CD8-positive, alpha-beta T cell (primary cell): ENCODE measurements at places on chromosomes 16 and 17. TPM values are rescaled to one million over a fixed set of nuclear protein-coding genes. Genes with fewer than 3 reads are reported as not detected.

- DNase-seq: no peak
Measured at GRCh38 chr16:31243734-31244670, 15.8 kb upstream of the ITGAM start.

- DNase-seq: no peak
Measured at GRCh38 chr16:50267151-50267631, 840 bp downstream of the ADCY7 start.

- no peak for DNase-seq
Measured at GRCh38 chr16:83586036-83586435, 221.7 kb upstream of the HSBP1 start.

- no peak for DNase-seq
Measured at GRCh38 chr17:46972346-46972745, 6.7 kb downstream of the RPRML start.

- no peak for DNase-seq
Measured at GRCh38 chr16:81686391-81687130, 92.5 kb upstream of the PLCG2 start.

DNA sequence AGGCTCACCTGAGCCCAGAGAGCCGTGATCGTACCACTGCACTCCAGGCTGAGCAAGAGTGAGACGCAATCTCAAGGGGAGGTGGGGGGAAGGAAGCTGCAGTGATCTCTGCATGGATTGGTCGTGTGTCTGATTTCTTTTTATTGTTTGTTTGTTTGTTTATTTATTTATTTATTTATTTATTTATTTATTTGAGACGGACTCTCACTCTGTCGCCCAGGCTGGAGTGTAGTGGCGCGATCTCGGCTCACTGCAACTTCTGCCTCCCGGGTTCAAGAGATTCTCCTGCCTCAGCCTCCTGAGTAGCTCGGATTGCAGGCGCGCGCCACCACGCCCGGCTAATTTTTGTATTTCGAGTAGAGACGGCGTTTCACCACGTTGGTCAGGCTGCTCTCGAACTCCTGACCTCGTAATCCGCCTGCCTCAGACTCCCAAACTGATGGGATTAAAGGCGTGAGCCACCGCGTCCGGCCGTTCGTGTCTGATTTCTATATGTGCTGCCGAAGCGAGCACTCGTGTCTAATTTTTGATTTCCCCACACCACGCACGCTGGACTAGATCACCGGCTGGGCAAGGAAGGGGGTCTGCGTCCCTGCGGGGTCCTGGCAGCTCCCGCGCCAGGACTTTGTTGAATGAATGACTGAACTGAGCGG lies 448 bp upstream of the TNFRSF12A start:
- no peak for DNase-seq

- DNase-seq: no peak
Measured at GRCh38 chr16:79318143-79318899, 282.2 kb downstream of the MAF start.

- DNase-seq: no peak
Measured at GRCh38 chr17:64259922-64260321, 3.1 kb downstream of the TEX2 start.

GRCh38 chr16:9429646-9430330 lies 338.3 kb downstream of the HAPSTR1 start:
- DNase-seq: no peak

DNA sequence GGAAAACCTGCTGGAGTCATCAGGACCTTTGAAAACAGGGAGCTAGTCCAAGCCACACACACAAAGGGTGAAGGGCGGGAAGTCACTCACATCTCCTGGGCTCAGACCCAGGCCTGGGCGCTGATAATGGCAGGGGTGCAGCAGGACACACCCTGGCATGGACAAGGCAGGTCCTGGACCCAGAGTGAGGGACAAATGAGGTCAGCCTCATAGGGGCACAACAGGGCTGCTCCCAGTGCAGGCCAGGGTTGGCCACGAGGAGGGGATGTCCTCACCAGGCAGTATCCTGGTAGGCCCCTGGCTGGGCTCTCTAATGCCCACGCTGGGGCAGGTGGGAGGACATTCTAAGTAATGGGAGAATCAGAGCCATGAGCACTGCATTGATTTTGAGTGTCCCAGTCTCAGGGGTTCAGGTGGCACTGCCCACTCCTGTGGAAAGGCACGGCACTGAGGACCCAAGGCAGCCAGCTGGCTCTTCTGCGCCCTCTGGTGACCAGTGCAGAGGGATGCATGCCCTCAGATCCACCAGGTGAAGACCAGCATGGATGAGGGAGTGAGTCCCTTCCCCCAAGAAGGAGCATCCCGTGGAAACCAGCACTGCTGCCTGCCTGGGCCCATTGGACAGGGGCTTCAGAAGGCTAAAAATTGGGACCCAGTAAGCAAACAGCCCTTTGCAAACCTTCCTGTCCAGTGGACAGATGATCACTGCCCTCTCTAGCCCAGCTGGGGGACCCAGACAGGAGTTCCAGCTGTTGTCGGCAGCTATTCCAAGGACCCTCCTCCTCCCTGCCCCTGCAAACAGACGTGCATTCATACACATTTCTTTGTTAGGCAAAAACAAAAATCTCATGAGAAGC lies 23.4 kb upstream of the SREBF1 start:
- DNase-seq: peak; percentile 71

DNA sequence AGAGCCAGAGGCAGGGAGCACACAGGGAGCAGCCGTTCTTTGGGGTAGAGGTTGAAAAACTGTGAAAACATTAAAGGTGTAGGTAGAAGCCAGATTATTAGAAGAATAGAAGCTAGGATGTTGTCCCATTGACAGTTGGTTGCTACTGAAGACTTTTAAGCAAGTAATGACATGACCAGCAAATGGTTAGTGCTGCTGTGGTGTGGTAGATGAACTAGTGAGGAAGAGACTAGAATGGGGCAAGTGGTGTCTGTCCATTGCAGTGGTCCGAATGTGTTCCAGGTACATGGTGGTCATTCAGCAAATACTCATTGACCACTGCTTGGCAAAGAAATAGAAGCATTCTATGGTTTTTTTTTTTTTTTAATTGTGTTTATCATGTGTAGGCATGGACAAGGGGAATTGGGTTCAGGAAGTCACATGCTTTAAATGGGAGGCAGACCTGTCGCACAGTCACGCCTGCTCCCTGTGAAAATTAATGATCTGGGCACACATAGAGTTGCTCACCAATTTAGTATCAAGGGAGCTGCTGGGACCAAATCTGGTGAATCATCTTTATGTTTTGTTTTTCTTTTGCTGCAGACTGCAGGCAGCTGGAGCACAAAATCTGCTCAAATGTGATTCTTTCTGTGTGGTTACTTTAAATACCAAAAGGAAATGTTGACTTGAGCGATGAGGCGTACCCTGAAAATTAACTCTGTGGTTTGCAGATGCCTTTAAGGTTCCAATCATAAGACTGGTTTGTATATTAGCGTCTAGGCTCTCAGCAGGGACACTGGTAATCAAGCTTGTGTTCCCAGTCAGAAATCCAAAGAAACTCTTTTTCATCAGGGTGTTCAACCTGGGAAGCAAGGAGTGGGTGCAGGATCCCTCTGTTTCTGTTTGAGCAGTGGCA lies 30.7 kb downstream of the YPEL2 start:
- peak; percentile 24 for DNase-seq

- DNase-seq: no peak
Measured at GRCh38 chr16:74720579-74720978, 19.9 kb upstream of the MLKL start.

DNA sequence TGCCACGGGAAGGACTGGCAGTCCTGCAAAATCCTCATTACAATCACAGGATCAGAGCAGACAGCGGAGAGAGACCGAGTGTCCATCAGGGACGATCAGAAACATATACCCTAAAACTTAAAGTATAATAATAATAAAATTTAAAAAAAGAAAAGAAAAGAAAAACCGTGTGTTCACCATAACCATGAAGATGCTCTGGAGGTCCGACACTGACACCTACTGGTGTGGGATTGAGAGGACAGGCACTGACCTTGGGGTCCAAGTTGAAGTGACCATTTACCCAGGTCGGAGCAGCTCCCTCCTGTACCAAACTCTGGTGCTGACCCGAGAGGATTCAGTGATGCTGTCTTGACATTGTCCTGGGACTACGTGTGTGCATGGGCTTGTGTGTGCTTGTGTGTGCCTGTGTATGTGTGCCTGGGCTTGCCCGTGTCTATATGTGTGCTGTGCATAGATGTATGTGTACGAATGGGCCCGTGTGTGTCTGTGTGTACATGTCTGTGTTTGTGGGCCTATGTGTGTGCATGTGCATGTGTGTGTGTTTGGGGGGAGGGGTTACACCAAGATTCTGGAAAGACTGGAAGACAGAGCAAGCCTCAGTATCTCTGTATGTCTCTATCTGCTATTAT lies 10.0 kb upstream of the CD300LD start:
- peak; percentile 17 for DNase-seq

GRCh38 chr16:65771707-65772106 lies 594.8 kb upstream of the CDH5 start:
- DNase-seq: no peak

DNA sequence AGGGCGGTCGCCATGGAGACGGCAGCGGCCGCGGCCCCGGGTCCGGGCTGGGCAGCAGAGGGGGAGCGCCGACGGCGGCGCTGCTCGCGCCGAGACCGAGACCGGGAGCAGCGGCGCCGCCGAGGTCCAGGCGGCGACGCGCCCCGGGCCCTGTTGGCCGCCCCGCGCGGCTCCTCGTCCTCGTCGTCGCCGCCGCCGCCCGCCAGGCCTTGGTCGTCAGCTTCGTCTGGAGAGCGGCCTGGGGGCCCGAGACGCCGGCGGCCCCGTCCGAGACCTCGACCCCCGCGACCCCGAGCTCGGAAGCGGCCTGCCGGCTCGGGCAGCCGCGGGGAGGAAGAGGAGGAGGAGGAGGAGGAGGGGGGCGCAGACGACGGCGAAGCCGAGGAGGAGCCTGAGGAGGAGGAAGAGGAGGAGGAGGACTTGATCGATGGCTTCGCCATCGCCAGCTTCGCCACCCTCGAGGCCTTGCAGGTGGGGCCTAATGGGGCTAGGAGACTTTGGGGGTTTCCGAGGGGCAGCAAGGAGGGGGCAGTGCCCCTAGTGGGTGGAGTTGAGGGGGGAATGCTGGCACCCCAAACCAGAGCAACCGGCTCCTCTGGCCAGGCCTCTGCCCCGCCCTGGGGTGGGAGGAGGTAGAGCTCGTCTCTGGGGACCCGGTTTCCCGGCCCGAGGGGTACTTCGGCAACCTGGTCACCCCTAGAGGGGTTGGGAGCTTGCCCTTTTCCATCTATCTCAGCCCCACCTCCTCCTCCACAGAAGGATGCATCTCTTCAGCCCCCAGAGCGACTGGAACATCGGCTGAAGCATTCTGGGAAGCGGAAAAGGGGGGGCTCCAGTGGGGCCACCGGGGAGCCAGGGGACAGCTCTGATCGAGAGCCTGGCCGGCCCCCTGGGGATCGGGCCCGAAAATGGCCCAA lies 1.5 kb downstream of the FBRS start:
- peak; percentile 87 for DNase-seq

DNA sequence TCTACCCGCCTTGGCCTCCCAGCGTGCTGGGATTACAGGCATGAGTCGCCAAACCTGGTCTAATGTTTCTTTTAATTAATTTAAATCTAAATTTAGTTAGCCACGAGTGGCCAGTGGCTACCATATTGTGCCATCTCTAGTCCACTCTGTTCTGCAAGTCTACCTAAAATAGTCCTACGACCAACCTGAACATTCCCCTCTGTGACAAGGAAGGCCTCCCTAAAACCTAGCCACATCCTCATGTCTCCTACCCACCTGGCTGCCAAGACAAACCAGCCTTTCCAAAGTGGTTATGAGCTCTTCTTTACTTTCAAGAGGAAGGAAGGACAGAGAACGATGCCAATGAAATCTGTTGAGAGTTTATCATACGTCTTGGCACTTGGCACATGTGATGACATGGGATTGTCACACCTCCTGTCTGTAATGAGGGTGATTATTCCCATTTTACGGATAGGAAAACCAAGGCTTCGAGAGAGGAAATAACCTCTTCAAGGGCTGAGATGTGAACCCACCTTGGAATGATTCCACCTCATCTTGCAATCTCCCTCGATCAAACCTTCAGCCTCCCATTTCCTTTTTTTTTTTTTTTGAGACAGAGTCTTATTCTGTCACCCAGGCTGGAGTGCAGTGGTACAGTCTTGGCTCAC lies 19.7 kb downstream of the MYH11 start:
- DNase-seq: no peak

DNA sequence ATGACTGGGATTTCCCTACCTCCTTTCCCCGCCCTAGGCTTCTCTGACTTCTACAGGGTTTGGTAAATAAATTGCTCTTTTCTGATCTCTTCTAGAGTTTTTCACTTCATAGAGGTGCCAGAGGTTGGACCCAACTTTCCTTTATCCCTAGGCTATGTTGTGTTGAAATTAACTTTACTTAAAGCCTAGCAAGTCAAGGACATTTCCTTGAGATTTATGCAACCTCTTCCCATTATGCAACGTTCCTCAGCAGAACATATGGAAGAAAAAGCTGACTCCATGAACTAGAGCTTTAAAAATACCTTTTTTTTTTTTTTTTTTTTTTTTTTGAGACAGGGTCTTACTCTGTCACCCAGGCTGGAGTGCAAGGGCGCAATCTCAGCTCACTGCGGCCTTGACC lies 15.5 kb downstream of the MPO start:
- no peak for DNase-seq

The SLC5A10 gene
- not detected for total RNA-seq

The KRTAP4-3 gene
- not detected for total RNA-seq

The EFNB3 gene
- total RNA-seq: not detected

The FMNL1 gene
- total RNA-seq: 527 TPM

The RPRML gene
- not detected for total RNA-seq

The FAM234A gene
- 22.4 TPM for total RNA-seq
